A172 (cell line): ENCODE measurements at places on chromosomes 11 and 22. TPM values are rescaled to one million over a fixed set of nuclear protein-coding genes. Genes with fewer than 3 reads are reported as not detected.

The OR8K1 gene
- total RNA-seq: not detected in 2 replicates

The FAM180B gene
- total RNA-seq: not detected in 2 replicates

The OR5B2 gene
- not detected in 2 replicates for total RNA-seq

The CSNK2A3 gene
- 3.4 and 3.6 TPM in 2 replicates for total RNA-seq

The TNNI2 gene
- total RNA-seq: not detected in 2 replicates

GRCh38 chr11:60864856-60865513 is 2.4 kb upstream of the ZP1 start:
- DNase-seq: no peak

GRCh38 chr22:37630839-37631435 is 8.5 kb upstream of the SH3BP1 start:
- no peak for DNase-seq

GRCh38 chr11:22115470-22116029 is 77.3 kb upstream of the ANO5 start:
- DNase-seq: no peak

DNA sequence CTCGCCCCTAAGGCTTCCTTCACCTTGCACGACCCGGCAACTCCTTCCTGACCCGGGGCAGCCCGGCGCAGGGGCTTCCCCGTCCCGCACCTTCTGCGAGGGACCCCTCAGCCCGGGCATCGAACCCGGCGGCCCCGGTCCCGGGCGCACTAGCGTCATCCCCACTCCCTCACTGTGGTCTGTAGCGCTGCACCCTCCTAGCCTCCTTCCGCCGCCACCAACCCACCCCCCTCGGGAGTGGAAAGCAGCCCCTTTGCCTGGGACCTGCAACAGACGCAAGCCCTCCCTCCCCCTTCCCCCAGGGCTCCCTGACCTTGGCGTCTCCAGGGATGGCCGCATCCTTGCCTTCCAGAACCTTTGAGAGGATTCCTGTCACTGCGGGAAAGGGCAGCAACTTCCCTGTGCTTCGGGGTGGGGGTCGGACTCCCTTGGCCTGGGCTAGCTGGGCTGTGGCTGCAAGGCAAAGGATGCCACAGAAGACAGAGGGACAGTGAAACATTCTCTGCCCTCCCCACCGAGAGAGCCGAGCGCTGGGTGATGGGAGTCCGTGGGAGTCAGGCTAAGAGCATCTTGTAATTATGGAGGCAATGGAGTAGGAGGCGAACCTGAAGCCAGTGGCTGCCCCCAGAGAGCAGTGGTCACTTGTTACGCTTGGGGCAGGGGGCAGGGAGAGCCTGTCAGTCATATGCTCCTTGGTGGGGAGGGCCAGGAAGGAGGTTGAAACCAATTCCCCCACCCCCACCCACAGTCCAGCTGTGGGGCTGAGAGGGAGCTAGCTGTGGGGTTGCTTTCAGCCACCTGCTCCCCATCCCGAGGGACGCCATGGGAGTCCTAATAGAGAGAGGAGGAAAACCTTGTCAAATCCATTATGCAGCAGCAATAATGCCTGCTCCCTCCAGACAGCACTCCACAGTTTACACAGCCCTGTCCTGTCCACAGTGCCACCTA is 920 bp downstream of the TMEM132A start:
- DNase-seq: peak; percentile 18

- DNase-seq: no peak
Measured at GRCh38 chr11:66317723-66318599, 1.1 kb upstream of the CD248 start.

- no peak for DNase-seq
Measured at GRCh38 chr22:29255064-29255621, 12.6 kb downstream of the RHBDD3 start.

GRCh38 chr11:64053699-64054098 is 18.0 kb downstream of the FLRT1 start:
- no peak for DNase-seq

DNA sequence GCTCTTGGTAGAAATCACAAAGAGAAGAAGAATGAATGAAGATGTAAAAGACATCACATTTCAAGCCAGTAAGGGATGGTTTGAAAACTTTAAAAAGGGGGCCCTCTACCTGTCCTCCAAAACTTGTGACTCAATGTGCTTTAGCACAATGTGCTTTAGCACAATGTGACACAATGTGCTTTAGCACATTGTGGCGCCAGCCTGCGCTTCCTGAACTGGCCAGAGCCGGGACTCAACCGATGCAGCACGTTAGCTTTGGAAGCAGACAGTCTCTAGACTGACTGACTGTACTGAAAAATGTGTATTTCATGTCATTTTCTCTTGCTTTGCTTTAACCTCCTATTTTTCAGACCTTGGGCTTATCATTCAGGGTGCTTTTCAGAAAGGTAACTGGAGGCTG is 63.5 kb downstream of the FAM83F start:
- no peak for DNase-seq

DNA sequence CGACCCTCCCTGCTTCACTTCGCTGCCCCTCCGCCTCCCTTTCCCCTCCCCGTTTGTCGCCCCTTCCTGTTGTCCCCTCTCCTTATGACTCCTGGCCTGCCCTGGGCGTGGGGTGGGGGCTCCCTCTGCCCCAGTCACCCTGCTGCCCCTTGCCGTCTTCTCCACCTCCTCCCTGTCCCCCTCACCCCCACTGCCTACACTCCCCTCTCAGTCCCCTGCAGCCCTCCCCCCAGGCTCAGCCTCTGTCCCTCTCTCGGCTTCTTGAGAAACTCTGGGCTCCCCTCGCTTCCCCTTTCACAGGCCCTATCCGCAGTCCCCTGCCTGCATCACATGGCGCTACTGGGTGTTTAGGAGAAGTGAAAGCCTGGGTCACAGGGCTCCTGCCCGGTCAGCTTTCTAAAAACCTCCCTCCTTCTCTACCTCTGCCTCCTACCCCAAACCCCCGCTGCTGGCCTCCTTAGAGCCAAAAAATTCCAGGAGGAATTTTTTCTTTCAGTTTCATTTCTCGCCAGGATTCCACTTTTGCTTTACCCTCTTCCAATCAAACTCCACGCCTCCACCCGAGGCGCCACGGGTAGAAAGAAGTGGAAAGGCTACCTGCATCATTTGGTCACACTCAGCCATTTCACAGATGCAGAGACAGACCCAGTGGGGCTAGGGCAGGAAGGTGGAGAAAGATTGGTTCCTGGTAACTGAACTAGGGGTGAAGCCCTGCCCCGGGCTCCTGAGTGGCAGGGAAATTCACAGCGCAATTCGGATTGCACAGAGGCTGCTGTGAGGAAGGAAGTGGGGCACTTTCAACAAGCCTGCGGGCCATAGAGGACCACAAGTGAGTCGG is at the start of gene SLC15A3:
SLC15A3 (minus strand) TSS at position 273 of the 838 bp plus-strand sequence. CDS start 625 bp downstream, outside the sequence.
- peak; percentile 32 for DNase-seq

DNA sequence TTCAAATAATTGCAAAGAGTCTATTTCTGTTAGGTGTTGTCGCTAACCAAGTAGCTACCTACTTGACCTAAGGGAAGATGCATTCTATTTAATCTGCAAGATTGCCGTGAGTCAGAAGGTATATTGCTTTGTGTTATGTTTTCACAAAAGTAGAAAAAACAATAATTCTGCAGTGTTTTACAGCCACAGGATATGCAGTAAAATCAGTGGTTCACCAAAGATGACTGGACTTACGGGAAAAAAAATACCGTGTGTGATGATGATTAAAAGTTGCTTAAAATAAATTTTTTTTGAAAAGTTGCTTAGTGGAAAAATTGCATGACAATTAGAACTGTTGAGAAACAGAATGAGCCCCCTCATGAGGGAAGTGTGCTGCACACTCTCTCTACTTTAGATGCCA is 209.1 kb downstream of the DDX10 start:
- peak; percentile 20 for DNase-seq

GRCh38 chr22:32994041-32994830 is 63.9 kb downstream of the SYN3 start:
- DNase-seq: no peak

DNA sequence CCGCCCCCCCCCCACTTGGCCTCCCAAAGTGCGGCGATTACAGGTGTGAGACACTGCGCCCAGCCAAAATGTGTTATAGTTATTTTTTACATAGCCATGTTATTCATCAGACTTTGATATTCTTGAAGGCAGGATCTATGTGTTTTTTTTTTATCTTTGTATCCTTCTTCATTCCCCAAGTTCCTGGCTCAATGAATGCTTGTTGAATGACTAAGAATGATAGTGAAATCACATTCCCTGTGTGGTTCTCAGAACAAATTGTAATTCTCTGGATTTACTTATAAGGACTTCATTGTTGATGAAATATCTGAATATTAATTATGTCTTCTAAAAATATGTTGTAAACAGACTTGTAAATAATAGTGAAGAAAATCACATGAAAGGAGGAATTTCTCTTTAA is 33.5 kb downstream of the MMP7 start:
- no peak for DNase-seq
